Dorsolateral prefrontal cortex (tissue), 122 donors: ENCODE measurements at places on chromosomes 13 and 19.

- DNase-seq, result no peak
Observed at GRCh38 chr19:39874404-39874803, 28.2 kb upstream of the FBL start.

DNA sequence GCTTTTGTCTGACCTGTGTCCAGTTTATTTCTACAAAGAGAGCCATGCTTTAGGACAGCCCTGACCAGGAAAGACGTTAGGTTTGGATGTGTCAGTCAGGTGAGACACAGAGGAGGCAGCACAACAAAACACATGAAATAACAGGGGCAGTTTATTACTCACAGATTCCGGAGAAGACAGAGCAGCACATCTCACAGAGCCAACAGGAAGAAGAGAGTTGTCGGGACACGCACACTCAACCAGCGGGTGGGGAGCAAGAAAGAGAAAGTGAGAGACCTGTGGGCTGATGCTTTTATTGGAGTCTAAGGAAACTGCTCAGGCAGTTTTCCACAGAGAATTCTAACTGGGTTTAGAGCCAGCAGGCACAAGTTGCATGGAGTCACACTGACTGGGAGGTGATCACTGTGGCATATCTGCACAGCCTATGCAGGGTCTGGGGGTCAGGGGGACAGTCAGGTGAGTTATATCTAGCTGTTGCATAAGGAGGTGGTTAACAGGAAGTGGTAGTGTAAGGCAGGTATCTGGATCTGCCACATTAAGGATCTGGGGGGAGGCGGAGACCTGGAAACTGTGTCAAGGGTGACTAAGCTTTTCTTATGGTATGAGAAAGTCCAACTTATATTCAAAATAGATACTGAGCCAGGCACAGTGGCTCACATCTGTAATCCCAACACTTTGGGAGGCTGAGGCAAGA, 24.1 kb upstream of the CEACAM20 start:
- DNase-seq, result no peak

GRCh38 chr13:103852036-103852435, 785.8 kb upstream of the SLC10A2 start:
- peak; percentile 8 for DNase-seq

DNA sequence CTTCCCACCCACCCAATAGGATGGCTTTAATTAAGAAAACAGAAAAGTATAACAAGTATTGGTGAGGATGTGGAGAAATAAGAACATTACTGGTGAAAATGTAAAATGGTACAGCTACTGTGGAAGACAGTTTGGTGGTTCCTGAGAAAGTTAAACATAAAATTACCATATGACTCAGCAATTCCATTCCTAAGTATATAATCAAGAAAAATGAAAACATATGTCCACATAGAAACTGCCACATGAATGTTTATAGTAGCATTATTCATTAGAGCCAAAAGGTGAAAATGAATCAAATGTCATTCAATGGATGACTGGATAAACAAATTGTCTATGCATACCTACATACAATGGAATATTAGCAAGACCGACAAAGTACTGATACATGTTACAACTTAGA, 16.9 kb downstream of the DZIP1 start:
- DNase-seq, result no peak

- DNase-seq, result no peak
Observed at GRCh38 chr19:56083668-56084067, 37.4 kb downstream of the ZNF787 start.

DNA sequence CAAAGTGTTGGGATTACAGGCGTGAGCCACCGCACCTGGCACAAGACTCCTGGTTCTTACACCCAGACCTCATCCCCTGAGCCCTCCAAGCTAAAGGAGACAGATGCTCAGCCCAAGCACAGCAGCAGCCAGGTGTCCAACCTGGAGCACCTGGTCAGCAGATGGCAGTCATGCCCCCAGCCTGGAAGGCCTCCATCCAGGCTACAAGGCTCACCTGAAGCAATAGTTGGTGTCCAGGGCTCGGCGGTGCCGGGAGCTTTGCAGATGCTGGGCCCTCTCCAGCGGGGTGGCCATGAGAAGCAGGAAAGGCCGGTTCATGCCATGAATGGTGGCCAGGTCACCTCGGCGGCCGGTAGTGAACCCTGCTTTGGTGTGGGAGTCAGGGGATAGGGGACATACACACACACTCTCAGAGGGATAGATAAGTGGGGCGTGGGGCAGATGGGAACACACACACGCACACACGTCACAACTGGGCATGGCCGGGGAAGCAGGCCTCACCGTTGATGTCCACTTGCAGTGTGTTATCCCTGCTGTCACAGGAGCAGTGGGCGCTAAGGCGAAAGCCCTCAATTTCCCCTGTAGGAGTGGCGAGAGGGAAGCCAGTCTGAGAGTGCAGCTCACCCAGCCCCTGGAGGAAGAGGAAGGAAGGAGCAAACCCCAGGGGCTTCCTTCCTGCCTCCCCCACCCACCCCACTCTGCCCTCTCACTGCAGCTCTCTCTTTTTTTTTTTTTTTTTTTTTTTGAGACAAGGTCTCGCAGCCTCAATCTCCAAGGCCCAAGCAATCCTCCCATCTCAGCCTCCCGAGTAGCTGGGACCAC, 11.8 kb downstream of the TGFB1 start:
- no peak for DNase-seq

GRCh38 chr19:8700956-8701355, 2.4 kb upstream of the ACTL9 start:
- DNase-seq, result no peak

GRCh38 chr13:22569811-22570210, 611.0 kb upstream of the SGCG start:
- no peak for DNase-seq
